ENCODE measurements at places on chromosomes 7 and 10.

DNA sequence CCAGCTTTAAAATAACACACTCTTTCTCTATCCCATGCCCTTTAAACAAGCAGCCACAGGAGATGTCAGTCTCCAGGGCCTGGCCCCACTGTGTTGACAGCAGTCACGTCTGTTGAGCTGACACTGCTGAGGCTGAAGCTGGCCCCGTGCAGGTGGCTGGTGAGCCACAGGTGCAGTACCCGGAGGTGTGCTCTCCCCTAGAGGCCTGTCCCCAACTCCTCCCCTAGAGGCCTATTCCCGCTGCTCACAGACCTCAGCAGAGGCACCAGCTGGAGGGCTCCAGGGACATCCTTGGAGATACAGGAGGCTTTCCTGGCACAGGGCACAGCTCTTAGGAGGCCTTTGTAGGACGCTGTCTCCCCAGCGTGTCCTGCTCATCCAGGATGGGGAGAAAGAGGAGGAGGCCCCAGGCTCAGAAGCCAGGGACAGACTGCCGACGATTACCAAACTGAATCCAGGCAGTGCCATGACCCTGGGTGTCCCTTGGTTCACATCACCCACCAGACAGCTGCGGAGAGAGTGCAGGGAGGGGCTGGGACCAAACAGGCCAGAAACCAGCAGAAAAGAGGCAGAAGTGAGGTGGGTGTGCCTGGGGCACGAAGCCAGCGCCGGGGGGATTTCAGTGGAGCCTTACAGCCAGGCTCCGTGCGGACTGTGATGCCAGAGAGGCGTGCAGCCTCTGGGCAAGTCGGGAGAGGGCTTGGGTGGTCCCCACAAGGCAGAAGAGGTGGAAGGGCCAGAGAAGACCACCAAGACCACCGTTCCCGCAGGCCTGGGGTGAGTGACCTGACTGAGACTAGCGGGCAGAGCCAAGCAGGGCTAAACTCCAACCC lies 18.5 kb upstream of the TTYH3 start:
- DNase-seq = no peak

DNA sequence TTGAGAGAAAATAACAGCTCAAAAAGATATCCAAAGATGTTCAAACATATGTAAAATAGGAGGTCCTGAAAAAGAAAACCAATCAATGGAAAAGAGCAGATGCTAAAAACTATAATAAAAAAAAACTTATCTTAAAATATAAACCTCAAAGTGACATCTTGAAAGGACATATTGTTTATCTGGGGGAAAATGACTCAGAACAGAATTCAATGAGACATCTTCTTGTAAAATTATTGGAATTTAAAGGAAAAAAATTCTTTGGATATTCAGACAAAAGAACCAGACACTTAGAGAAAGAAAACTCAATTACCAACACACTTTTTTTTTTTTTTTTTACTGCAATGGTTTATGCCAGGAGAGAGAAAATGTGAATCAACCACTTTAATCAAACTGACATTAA lies 58.9 kb downstream of the NAMPT start:
- no peak for DNase-seq

GRCh38 chr7:151137076-151137675 lies 30.3 kb downstream of the GBX1 start:
- DNase-seq = no peak

DNA sequence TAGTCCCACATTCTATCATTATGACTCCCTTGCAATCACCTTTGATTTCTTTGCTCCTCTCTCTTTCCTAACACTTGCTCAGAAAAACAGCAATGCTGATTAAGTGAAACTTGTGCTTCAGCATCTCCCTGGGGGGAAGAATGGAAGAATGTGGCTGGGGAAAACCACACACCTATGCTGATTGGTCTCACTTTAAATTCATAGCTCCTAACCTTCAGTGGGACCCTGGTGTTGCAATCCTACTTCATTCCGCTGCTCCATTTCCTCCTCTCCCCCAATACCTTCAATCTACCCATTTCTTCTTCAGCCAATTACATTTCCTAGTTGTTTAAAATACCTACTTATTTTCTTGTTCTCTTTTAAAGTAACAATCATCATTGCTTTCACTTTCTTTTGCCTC lies 1166.7 kb upstream of the C7orf33 start:
- no peak for DNase-seq

DNA sequence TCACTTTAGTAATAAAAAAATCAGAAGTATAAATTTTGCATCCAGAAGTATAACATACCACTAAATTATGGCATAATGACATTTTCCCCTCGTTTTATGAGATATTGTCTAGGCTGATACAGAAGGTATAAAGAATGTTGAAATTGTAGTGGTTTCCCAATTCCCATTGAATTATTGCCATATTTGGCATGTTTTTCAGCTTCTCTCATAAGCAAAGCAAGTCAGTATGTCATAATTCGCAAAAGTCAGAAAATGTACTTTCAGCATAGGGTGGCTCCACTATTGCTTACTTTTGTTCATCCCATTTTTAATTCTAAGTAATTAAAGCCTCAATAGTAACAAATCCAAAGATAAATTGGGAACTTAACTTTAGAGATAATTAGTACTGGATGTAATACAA lies 19.7 kb upstream of the PTPRZ1 start:
- DNase-seq = no peak

GRCh38 chr7:100879685-100880261 lies 4.9 kb downstream of the SRRT start:
- no peak for DNase-seq

Measured in CD4-positive, alpha-beta T cell treated with Interleukin-17A for 1 hour (primary cell).